ENCODE measurements at places on chromosomes 13 and 19. TPM values are rescaled to one million over a fixed set of nuclear protein-coding genes. Genes with fewer than 3 reads are reported as not detected.

Gene PGPEP1
- total RNA-seq = 26.0 TPM

Gene GDF15
- 55.3 TPM for total RNA-seq

Gene C13orf46
- total RNA-seq = not detected

Gene CEACAM6
- total RNA-seq = 10.7 TPM

Gene SLITRK6
- total RNA-seq = 0.61 TPM

Gene SKA3
- total RNA-seq = 37.5 TPM

Gene MFSD12
- total RNA-seq = 60.6 TPM

Gene PTGIR
- total RNA-seq = not detected

Gene FAM216B
- total RNA-seq = not detected

Gene PRODH2
- total RNA-seq = 0.28 TPM

Gene SOX1
- total RNA-seq = 1.7 TPM

DNA sequence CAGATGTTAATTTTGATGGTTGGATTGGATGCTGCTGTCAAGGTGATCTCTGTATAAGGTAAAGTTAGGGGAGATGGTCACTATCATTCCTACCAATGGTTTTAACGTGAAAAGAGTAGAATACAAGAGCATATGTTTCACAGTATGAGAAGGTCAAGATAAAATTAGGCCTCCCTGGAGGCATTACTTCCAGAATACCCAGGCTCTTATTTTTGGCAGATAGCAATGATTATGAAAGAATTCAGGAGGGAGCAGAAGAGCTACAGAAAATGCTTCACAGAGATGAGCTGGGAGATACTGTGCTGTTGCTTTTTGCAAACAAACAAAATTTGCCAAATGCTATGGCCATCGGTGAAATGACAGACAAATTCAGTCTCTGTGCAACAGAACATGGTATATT is 547.5 kb upstream of the SPRY2 start:
- H3K27me3 ChIP-seq = no peaks in the 10 kb centered on the region
- H3K27ac ChIP-seq = no peak overlapping the region
- no peak overlapping the region for H3K4me3 ChIP-seq
- H3K4me1 ChIP-seq = no peaks in the 10 kb centered on the region
- no peaks in the 10 kb centered on the region for H3K36me3 ChIP-seq

- no peaks in the 10 kb centered on the region for H3K4me1 ChIP-seq
- no peaks in the 10 kb centered on the region for H3K27me3 ChIP-seq
- H3K4me3 ChIP-seq = no peak overlapping the region
- DNase-seq = no peak
- no peaks in the 10 kb centered on the region for H3K36me3 ChIP-seq
- no peak overlapping the region for H3K27ac ChIP-seq
Observed at GRCh38 chr13:29767006-29767405, 83.4 kb downstream of the UBL3 start.

DNA sequence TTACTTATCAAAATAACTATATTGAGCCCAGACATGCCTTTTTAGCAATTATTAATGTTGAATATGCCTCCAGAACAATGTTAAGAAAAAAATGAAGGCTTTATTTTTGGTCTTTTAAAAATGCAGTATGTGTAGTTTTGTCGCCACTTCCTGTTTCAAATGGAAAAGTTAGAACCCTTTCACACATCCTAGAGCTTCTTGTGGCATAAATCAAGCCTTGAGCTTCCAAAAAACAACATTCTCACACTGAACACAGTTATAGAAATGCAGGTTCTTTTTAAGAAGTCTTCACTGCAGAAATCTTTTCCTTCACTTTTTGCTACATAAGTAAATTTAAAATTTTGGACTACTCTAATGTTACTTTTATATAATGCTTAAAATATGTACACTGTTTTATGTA is 108.7 kb downstream of the ESD start:
- no peak overlapping the region for H3K4me3 ChIP-seq
- peaks cover 78% of the 10 kb centered on the region for H3K4me1 ChIP-seq
- DNase-seq = no peak
- no peaks in the 10 kb centered on the region for H3K27me3 ChIP-seq

DNA sequence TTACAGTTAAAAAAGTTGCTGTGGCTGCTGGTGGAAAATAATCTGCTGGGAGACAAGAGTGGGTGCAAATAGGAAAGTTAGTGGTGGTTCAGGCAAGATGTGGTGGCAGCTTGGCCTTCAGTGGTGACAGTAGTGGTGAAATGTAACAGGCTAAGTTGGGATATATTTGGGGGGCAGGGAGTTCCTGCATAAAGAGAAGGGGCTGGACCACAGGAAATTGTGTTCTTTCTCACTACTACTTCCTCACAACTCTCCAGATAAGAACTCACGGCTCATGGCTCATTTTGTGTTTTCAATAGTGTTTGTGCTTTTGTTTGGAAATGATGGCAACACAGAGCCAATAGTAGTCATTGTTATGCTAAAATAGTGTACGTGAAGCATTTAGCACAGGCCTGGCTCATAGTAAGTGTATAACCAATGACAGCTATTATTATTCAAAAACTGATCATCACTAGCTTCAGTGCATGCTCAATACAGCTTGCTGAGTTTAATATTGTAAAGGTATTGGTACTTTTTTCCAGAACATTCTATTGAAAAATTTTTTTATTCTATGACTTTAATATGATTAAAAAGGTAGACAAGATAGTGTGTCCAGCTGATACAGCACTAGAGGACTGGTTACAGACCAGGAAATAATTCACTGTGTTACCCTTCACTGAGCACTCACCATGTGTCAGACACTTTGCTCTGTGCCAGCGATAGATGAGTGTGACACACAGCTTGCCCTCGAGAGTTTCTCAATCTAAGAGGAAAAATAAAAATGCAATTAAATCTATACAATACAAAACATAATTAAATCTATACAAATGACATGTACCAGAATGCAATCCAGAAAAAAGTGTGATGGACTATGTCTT is 209.8 kb downstream of the POU4F1 start:
- H3K27ac ChIP-seq = no peak overlapping the region
- H3K4me1 ChIP-seq = peaks cover 9% of the 10 kb centered on the region
- no peak for DNase-seq
- no peak overlapping the region for H3K4me3 ChIP-seq

- peaks cover 22% of the 10 kb centered on the region for H3K4me1 ChIP-seq
- no peak overlapping the region for H3K4me3 ChIP-seq
- no peaks in the 10 kb centered on the region for H3K27me3 ChIP-seq
- DNase-seq = no peak
Observed at GRCh38 chr13:30763786-30764413, 28.6 kb downstream of the ALOX5AP start.

- H3K4me1 ChIP-seq = no peaks in the 10 kb centered on the region
- H3K27me3 ChIP-seq = no peaks in the 10 kb centered on the region
- H3K36me3 ChIP-seq = no peaks in the 10 kb centered on the region
- H3K4me3 ChIP-seq = no peak overlapping the region
- no peak for DNase-seq
Observed at GRCh38 chr13:107266657-107267056, 698.7 kb upstream of the ARGLU1 start.

DNA sequence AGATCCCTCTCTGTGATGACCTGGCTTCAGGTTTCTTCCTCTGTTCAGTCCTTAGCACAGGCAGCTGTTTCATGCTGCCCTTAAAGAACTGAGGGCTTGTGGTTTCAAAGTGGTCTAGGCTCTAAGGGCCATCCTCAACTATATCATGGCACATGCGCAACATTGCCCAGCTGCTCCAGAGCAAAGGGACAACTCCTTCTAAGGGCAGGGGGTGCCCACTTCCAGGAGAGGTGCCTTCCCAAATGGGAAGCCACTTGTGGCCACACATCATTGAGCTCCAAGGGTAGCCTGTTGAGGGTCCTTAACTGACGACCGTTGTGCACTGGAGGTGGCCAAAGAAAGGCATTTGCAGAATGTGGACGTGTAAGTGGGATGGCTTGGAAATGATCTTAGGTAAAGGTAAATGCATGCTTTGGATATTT is 7.3 kb downstream of the GPR183 start:
- H3K4me3 ChIP-seq = no peak overlapping the region
- peak overlapping the region; percentile 23 for H3K27ac ChIP-seq
- no peak for DNase-seq
- no peaks in the 10 kb centered on the region for H3K36me3 ChIP-seq
- no peaks in the 10 kb centered on the region for H3K27me3 ChIP-seq
- no peaks in the 10 kb centered on the region for H3K4me1 ChIP-seq

GRCh38 chr13:60583911-60584753 is 187.1 kb downstream of the TDRD3 start:
- H3K4me3 ChIP-seq = no peak overlapping the region
- H3K27me3 ChIP-seq = no peaks in the 10 kb centered on the region
- H3K27ac ChIP-seq = no peak overlapping the region
- no peak for DNase-seq
- H3K4me1 ChIP-seq = no peaks in the 10 kb centered on the region

- peaks cover 21% of the 10 kb centered on the region for H3K4me1 ChIP-seq
- no peaks in the 10 kb centered on the region for H3K36me3 ChIP-seq
- no peaks in the 10 kb centered on the region for H3K27me3 ChIP-seq
- no peak overlapping the region for H3K4me3 ChIP-seq
- no peak for DNase-seq
- H3K27ac ChIP-seq = no peak overlapping the region
Observed at GRCh38 chr13:42894765-42895243, 97.2 kb downstream of the EPSTI1 start.

DNA sequence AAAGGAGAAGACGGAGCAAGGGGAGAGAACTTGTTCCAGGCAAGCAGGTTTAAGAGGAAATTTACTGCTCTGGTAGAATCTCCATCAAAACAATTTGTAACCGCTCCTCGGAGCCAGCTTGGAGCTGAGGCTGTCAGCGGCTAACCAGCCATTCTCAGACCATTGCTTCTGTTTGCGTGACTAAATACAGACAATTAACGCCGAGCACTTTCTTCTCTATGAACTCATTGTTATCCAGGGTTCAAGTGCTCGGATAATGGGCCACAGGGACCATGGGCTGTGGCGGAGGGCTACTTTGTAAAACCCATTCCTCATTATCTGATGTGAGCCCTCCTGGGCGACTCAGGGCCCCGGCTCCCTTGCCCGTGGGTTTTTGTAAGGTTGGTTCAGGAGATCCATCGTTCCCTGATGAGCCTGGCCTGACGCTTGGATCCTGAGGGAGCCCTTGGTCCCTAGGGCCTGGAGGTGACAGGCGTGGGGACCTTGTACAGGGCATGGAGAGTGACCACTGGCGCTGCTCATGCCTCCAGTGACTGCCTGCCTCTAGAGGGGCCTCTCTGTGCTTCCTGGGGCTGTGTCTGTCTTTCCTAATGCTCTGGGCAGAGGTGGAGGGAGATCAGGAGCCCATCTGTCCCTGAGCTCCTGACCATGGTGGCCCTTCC is 61.5 kb upstream of the ZNF536 start:
- H3K4me1 ChIP-seq = peaks cover 8% of the 10 kb centered on the region
- no peak overlapping the region for H3K4me3 ChIP-seq
- H3K27me3 ChIP-seq = no peaks in the 10 kb centered on the region
- no peak for DNase-seq
- H3K36me3 ChIP-seq = no peaks in the 10 kb centered on the region

GRCh38 chr19:18985257-18985656 is 44.2 kb upstream of the HOMER3 start:
- no peaks in the 10 kb centered on the region for H3K27me3 ChIP-seq
- H3K27ac ChIP-seq = no peak overlapping the region
- no peak for DNase-seq
- H3K36me3 ChIP-seq = no peaks in the 10 kb centered on the region

DNA sequence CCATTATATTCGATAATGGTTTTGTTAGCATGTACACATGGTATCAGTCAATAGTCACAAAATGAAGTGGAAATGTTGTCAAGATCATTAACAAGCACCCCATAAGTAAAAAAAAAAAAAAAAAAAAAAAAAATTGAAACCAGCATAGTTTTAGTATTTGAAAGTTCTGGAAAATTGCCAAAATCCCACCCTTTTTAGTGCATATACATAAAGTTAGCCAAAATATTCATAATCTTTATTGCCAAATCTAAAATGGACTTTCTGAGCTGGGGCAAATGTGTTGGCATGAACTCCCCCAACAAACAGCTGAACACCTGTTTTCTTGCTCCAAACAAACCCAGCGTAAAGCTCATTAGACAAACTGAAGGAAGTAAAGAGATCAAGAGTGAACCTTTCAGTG is 73.9 kb downstream of the MZT1 start:
- DNase-seq = no peak
- H3K27ac ChIP-seq = no peak overlapping the region

DNA sequence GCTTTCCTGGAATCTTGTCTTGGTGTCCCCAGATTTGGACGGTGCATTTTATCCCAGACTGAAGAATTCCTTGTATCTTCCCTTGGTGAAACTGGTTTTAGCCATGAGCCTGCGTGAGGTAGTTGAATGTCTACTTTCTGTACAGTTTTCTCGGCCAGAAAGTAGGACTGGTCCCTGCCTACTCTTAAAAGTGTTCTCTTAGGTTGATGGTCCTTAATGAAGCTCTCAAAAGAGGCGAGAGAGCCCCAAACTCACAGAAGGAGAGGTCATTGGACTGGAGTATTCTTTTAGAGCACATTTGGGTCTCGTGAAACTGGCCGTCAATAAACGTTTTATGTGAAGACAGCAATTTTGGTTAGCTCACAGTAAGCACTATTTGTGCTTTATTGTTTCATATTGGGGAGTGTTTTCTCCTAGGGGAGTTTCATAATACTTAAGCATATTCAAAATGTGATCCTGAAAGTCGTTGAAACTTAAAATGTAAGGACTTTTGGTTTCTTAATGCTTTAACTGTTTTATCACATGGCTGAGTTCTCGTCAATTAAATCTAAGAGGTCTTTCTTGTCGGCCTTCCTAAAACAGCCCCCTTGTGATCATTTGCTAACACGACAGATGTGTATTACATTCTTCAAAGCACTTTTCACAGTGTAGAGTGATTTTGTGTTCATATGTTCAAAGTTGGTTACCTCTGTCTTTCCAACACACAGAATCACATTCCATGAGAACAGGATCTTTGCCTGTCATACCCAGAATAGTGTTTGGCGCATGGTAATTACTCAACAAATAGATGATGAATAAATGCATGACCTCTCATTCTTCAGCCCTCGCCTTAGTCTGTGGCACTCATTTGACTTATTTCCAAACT is 889 bp downstream of the GTF2F2 start:
- H3K27ac ChIP-seq = no peak overlapping the region
- peak; percentile 10 for DNase-seq
- H3K4me1 ChIP-seq = peaks cover 11% of the 10 kb centered on the region
- no peaks in the 10 kb centered on the region for H3K36me3 ChIP-seq
- H3K4me3 ChIP-seq = peak overlapping the region; percentile 64

- no peaks in the 10 kb centered on the region for H3K27me3 ChIP-seq
- DNase-seq = peak; percentile 16
- H3K4me1 ChIP-seq = no peaks in the 10 kb centered on the region
- no peak overlapping the region for H3K27ac ChIP-seq
- H3K36me3 ChIP-seq = no peaks in the 10 kb centered on the region
Observed at GRCh38 chr13:113566227-113566561, 18.4 kb upstream of the TFDP1 start.

GRCh38 chr19:5997371-5997770 is 19.4 kb upstream of the RANBP3 start:
- no peak overlapping the region for H3K27ac ChIP-seq
- H3K27me3 ChIP-seq = no peaks in the 10 kb centered on the region
- no peaks in the 10 kb centered on the region for H3K36me3 ChIP-seq
- H3K4me1 ChIP-seq = 0 out of 2 replicates have a peak, but pooled peaks cover 6% of the 10 kb centered on the region
- no peak overlapping the region for H3K4me3 ChIP-seq

- no peak overlapping the region for H3K27ac ChIP-seq
- DNase-seq = no peak
- H3K27me3 ChIP-seq = no peaks in the 10 kb centered on the region
- no peaks in the 10 kb centered on the region for H3K4me1 ChIP-seq
- no peak overlapping the region for H3K4me3 ChIP-seq
Observed at GRCh38 chr19:41023193-41023592, 32.1 kb downstream of the CYP2B6 start.
